ENCODE measurements at places on chromosomes 5 and 9.

GRCh38 chr9:105299190-105299854 lies 54.9 kb downstream of the SLC44A1 start:
- H3K4me3 ChIP-seq, result peak overlapping the region; percentile 0
- H3K4me1 ChIP-seq, result peaks cover 6% of the 10 kb centered on the region
- peak; percentile 97 for DNase-seq
- peak overlapping the region; percentile 73 for H3K27ac ChIP-seq

DNA sequence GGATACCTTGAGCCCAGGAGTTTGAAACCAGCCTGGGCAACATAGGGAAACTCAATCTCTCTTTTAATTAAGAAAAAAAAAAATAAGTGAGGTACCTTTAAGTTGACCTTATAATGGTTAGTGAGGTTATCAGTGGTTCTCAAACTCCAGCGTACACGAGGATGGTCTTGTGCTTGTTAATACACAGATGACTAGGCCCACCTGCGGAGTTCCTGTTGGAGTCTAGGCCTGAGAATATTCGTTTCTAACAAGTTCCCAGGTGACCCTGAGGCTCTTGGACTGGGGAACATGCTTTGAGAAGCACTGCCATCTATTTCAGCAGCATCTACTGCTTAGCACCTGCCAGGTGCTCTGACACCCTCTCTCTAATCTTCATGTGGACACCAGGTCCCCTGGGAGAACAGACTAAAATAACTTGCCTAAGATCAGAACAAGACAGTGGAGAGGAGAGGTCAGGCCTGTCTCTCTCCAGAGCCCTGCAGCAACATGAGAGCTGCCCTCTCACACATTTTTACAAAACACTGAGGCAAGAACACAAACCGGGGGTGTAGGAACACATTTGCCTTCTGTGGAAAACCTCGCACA lies 24.6 kb downstream of the TLE1 start:
- no peaks in the 10 kb centered on the region for H3K36me3 ChIP-seq
- DNase-seq, result no peak
- no peak overlapping the region for H3K27ac ChIP-seq
- H3K4me1 ChIP-seq, result no peaks in the 10 kb centered on the region

- no peak for DNase-seq
- peaks cover 50% of the 10 kb centered on the region for H3K4me1 ChIP-seq
- no peaks in the 10 kb centered on the region for H3K27me3 ChIP-seq
- H3K27ac ChIP-seq, result no peak overlapping the region
Observed at GRCh38 chr9:134658378-134658955, 16.9 kb downstream of the COL5A1 start.

DNA sequence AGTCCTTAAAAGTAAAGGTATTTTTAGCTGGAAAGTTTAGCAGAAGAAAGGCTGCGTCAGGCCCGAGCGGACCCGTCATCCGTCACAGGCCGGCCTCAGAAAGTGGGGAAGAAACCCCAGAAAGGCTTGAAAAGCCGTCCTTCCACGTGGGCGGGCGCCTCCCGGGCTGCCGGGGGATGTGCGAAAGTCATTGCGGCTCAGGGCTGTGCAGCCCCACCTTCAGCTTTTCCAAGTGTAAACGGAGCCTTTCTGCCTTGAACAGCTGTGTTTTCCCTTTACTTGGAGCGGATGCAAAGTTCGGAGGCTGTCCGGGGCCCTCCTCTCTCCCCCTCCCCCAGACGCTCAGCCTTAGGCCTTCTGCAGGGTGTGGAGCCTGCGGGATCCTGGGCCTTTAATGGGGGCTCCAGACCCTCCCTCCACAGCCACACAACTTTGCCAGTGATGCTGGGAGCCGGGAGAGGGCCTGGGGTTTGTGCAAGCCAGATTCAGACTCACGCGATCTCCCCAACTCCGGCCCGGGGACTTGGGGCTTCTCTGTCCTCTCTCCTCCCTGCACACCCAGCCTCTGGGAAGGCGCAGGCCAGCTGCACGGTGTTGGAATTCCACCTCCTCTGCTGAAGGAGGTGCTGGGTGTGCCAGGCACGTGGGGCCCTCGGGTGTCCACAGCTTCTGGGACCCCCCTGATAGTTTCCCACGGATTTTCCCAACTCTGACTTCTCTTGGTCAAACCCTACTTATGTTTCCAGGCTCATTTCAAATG lies 95.5 kb upstream of the RAPGEF1 start:
- no peak for DNase-seq
- H3K4me3 ChIP-seq, result peak overlapping the region; percentile 41
- peaks cover 15% of the 10 kb centered on the region for H3K27me3 ChIP-seq
- H3K4me1 ChIP-seq, result peaks cover 18% of the 10 kb centered on the region
- no peak overlapping the region for H3K27ac ChIP-seq

DNA sequence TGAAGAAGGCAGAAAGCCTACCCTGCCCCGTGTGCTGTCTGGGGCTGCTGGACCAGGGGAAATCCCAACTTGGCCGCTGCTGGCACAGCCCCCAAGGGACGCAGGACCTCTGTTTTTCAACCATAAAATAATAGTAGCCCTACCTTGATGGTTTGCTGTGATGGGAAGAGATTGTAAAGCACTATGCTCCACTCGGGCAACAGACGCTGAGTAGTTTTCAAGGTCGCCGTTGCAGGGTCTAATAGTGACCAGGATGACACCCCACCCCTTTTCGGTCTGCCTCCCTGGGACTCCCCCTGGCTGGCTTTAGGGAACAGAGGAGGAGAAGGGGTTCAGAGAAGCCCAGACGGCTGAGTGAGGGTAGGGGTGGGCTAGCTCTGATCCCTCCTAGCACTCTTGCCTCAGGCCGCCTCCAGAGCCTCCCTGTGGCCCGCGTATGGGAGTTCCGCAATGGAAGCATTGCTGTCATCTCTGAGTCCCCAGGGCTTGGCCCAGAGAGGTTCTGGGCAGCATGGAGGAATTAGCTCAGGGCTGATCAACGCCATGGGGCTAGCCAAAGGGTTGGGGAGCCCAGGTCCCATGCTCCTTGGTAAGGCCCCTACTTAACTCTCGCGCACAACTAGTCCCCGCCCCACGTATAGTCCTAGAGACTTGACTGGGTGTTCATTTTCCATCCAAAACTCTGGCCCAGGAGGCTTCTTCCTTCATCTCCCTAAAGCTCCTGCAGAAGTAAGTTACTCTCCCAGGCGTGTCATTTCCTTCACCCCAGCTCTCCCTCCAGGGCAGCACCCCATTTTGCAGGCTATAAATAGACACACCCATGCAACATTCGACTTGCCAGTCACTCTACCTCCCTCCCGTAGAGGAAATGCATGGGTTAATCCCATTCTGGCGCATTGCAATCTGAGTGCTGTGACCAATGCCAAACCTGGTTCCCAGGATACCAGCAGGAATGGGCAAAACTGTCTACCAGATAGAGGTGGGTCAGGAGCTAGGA lies 1.1 kb upstream of the IRF1 start:
- H3K36me3 ChIP-seq, result peaks cover 26% of the 10 kb centered on the region
- H3K4me3 ChIP-seq, result peak overlapping the region; percentile 60
- DNase-seq, result peak; percentile 46

DNA sequence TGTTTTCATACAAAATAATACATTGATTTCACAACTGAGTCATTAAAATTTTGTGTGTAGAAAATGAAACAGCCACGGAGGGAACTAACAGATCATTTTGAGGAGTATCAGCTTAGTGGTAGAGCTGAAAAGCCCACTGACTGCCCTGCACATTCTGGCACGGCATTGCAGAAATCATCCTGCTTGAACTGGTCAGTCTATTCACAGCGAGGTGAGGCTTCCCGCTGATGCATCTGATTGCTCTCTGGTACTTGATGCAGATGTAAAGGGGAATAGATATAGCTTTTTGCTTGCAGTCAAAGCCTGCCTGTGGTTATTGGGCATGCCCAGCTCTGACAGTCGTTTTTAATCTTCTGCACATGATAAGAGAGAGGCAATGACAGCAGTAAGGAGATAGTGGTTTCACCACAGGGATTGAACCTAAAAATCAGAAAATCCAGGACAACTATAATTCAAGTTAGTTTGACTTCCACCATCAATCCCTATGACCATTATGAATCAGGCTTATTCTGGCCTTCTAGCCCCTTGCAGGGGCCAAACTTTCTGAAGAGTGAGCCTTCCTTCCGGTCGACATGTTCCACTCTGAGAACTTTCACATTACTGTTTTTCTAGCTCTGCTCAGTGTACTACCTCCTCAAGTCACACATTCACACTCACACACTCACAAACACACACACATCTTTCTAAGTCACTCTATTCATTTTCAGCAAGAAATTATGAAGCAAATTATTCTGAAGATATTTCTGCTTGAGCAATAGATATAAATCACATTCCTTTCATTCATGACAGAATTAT lies 782.8 kb upstream of the NUDT12 start:
- no peak for DNase-seq
- H3K27ac ChIP-seq, result no peak overlapping the region
- H3K27me3 ChIP-seq, result no peaks in the 10 kb centered on the region
- H3K4me3 ChIP-seq, result no peak overlapping the region
- H3K36me3 ChIP-seq, result no peaks in the 10 kb centered on the region
- H3K4me1 ChIP-seq, result no peaks in the 10 kb centered on the region

GRCh38 chr5:15031180-15031579 lies 159.6 kb upstream of the ANKH start:
- H3K27ac ChIP-seq, result no peak overlapping the region
- H3K4me1 ChIP-seq, result no peaks in the 10 kb centered on the region
- no peaks in the 10 kb centered on the region for H3K27me3 ChIP-seq

- H3K4me1 ChIP-seq, result no peaks in the 10 kb centered on the region
- no peaks in the 10 kb centered on the region for H3K36me3 ChIP-seq
- no peaks in the 10 kb centered on the region for H3K27me3 ChIP-seq
- H3K27ac ChIP-seq, result peak overlapping the region; percentile 47
- no peak overlapping the region for H3K4me3 ChIP-seq
- DNase-seq, result no peak
Observed at GRCh38 chr5:158599157-158599556, 500.6 kb downstream of the EBF1 start.

DNA sequence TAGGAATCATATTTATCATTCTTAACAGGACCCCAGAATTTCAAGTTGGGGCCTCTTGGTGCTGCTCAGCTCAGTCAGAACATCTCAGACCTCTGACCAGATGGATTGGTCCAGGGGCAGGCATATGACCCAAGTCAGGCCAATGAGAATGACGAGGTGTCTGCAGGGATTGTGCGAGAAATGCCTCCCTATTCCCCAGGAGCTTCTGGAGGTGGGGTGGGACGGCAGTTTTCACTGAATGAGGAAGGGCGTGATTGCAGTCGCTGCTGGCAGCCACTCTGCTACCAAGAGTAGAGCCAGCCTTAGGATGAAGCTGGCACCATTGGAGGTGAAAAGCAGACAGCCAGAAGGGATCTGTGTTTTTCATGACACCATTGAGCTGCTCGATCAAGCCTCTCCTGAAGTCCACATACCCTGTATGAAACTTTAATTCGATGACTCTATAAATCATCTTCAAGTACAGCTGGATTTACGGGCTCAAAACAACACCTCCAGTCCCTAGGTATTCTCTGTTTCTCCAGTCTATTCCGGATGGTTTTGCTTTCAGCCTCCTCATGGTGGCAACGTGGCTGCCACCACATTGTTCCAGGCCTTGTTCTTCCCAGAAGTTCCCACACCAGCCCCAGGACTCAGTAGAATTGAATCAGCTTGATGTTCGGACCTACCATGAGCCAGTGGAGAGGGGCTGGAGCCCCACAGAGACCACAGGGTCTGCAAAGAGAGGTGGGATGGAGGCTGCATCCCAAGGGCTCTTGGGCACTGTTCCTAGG lies 70.2 kb upstream of the ADAMTS2 start:
- no peak overlapping the region for H3K4me3 ChIP-seq
- no peaks in the 10 kb centered on the region for H3K27me3 ChIP-seq
- no peak overlapping the region for H3K27ac ChIP-seq
- DNase-seq, result no peak

DNA sequence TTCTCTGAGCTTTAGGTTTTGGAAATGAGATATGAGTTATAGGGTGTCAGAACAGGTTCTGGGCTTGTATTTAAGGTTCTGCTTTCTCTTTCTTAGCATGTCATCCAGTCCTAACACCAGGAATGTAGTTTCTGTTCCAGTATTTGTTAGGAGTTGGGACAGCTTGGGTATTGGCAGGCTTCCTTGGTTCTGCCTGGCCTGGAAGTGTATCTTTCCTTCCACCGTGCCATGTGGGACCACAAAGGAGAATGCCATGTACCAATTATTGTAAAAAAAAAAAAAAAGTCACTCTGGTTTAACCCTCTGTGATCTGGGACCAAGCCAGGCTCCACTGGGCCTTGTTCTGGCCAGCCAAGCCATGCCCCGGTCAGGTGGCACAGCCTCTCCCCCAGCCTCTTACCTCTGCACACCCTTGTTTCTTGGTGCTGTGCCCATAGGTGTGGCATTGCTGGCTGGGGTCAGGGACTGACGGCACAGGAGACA lies 47.8 kb downstream of the ARHGAP26 start:
- H3K4me1 ChIP-seq, result peaks cover 26% of the 10 kb centered on the region
- no peaks in the 10 kb centered on the region for H3K27me3 ChIP-seq
- no peak overlapping the region for H3K4me3 ChIP-seq
